ENCODE measurements at places on chromosomes 16 and 17. TPM values are rescaled to one million over a fixed set of nuclear protein-coding genes. Genes with fewer than 3 reads are reported as not detected.

GRCh38 chr16:1378804-1379303 is 27.1 kb downstream of the GNPTG start:
- no peaks in the 10 kb centered on the region for H3K27me3 ChIP-seq
- H3K36me3 ChIP-seq = peaks cover 28% of the 10 kb centered on the region
- DNase-seq = peak; percentile 77
- H3K27ac ChIP-seq = peak overlapping the region; percentile 75
- H3K4me3 ChIP-seq = peak overlapping the region; percentile 73

DNA sequence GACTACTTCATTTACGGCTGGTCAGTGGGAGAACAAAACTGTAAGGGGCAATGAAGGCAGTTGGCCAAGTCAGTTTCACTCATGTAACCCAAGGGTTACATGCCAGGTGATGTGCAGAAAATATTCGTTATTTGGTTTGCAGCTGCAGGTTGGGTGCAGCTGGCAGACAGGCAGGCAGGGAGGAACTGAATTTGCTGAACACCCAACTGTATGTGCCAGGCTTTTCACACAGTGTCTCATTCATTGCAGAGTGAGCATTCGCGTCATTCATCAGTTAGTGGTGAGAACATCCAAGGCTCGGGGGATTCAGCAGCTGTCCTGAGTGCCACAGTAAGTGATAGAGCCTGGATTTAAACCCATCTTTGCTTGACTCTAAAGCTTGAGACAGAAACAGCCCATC is 59.7 kb downstream of the ABCC6 start:
- H3K36me3 ChIP-seq = no peaks in the 10 kb centered on the region
- H3K27ac ChIP-seq = no peak overlapping the region
- H3K4me3 ChIP-seq = no peak overlapping the region
- no peaks in the 10 kb centered on the region for H3K27me3 ChIP-seq

GRCh38 chr16:55189682-55190636 is 134.0 kb upstream of the IRX6 start:
- H3K27me3 ChIP-seq = peaks cover 16% of the 10 kb centered on the region
- H3K4me3 ChIP-seq = no peak overlapping the region
- H3K4me1 ChIP-seq = no peaks in the 10 kb centered on the region
- no peak overlapping the region for H3K27ac ChIP-seq

DNA sequence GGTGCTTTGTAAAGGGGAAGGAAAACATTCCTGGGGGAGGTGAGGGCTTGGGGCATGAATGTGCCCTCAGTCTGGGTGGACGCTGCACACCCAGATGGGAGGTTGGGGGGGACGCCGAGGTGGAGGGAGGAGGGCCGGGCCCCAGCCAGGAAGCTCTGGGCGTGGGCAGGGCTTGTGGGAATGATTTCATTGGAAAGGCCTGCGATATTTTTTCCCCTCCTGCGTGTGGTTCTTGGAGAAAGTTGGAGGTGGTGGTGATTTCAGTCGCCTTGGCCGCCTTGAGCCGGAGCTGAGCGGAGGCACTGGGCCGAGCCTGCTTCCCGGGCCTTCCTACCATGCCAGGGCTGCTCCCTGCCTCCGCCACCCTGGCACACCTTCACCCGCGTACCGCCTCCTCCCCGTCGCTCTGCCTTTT is 26.4 kb upstream of the CLEC18A start:
- H3K27ac ChIP-seq = no peak overlapping the region
- no peaks in the 10 kb centered on the region for H3K27me3 ChIP-seq
- no peak overlapping the region for H3K4me3 ChIP-seq
- no peak for DNase-seq

DNA sequence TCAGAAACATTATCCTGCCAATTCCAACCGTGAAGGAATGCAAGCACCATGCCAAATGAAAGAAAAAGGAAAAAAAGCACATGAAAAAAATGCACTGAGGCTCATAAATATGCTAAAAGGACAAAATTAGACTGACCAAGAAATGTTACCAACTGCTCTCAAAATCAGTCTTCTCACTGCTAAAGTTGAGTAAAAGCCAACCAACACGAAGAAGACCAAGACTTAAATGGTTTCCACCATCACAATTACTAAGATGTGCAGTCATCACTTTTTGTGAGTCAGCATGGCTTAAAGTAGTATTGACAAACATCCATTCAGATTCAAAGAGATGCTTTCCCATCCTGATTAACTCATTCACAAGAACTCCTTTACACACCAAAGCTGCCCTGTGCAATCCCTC is 16.4 kb downstream of the CDYL2 start:
- H3K4me1 ChIP-seq = no peaks in the 10 kb centered on the region
- H3K4me3 ChIP-seq = no peak overlapping the region
- H3K27ac ChIP-seq = no peak overlapping the region
- H3K27me3 ChIP-seq = peaks cover 43% of the 10 kb centered on the region

GRCh38 chr17:78751447-78752161 is 30.5 kb downstream of the CYTH1 start:
- no peaks in the 10 kb centered on the region for H3K36me3 ChIP-seq
- no peak for DNase-seq
- H3K27ac ChIP-seq = no peak overlapping the region
- peaks cover 16% of the 10 kb centered on the region for H3K4me1 ChIP-seq

GRCh38 chr17:68197091-68197996 is 50.5 kb upstream of the AMZ2 start:
- peak overlapping the region; percentile 65 for H3K4me3 ChIP-seq
- H3K4me1 ChIP-seq = peaks cover 8% of the 10 kb centered on the region
- DNase-seq = no peak

DNA sequence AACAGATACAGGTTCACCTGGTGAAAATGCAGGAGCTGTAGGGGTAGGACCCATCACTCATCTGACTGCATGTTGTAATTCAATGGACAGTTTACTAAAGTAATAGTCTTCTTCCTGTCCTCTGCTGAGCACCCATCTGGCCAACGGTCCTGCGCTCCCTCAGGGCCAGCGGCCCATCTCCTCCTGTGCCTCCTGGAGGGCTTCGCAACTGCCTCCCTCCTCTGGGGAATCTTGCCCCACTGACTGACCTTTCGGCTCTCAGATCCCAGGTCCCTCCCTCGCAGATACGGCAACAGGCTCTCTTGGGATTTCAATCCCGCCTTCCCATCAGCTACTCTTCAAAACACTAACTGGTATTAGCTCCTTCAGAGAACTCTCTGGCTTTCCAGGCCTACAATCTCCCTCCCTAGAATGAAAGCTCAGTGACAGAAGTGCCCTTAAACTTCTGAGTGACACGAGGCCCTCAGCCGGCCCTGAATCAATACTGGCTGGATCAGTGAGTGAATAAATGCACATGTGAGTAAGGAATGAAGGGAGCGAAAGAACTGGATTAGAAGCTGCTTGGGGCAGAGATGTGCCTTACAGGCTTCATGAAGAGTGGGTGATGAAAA is 1.3 kb downstream of the PEMT start:
- peaks cover 16% of the 10 kb centered on the region for H3K4me1 ChIP-seq
- no peaks in the 10 kb centered on the region for H3K27me3 ChIP-seq
- no peak for DNase-seq
- H3K4me3 ChIP-seq = peak overlapping the region; percentile 84
- peaks cover 23% of the 10 kb centered on the region for H3K36me3 ChIP-seq

The CYGB gene
- not detected for total RNA-seq

DNA sequence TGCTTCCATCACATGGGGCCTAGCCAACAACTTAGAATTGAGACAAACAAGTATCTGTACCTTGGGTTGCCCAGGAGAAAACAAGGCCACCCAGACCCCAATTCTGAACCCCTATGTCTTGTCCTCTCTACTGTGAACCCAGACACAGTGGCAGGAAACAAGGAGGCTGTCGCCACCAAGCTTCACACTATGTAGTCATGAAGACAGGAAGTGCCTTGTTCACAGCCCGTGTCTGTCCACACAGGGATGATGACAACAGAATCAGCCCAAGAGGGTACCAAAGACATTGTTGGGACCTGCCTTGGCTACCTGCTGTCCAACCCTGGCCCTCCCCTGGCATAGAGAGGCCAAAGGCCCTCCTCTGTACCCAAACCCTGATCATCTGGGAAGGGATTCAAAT is 84.8 kb downstream of the CDYL2 start:
- H3K4me3 ChIP-seq = no peak overlapping the region
- no peak overlapping the region for H3K27ac ChIP-seq
- H3K27me3 ChIP-seq = peaks cover 16% of the 10 kb centered on the region
- H3K36me3 ChIP-seq = peaks cover 4% of the 10 kb centered on the region
- H3K4me1 ChIP-seq = peaks cover 7% of the 10 kb centered on the region

The SNAI3 gene
- total RNA-seq = 0.34 TPM

All from Calu3 (cell line).